ENCODE measurements at places on chromosomes 12 and 14.

DNA sequence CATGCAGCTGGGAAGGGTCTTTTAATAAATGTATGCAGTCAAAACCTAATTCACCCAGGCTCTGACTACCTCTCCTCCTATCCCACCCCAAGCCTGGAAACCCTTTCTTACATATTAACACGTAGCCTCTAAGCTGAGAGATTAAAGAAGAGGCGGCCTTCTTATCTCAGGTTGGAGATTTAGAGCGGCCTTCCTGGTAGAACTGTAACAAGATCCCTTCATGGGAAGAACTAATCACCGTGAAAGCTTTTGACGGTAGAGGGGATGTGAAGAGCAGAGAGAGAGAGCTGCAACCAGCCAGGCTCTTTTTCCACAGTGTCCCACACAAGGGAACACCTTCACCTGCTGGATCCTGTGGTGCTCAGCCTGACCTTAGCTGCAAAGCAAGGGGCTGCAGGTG, 367.4 kb downstream of the MED13L start:
- no peak for DNase-seq

DNA sequence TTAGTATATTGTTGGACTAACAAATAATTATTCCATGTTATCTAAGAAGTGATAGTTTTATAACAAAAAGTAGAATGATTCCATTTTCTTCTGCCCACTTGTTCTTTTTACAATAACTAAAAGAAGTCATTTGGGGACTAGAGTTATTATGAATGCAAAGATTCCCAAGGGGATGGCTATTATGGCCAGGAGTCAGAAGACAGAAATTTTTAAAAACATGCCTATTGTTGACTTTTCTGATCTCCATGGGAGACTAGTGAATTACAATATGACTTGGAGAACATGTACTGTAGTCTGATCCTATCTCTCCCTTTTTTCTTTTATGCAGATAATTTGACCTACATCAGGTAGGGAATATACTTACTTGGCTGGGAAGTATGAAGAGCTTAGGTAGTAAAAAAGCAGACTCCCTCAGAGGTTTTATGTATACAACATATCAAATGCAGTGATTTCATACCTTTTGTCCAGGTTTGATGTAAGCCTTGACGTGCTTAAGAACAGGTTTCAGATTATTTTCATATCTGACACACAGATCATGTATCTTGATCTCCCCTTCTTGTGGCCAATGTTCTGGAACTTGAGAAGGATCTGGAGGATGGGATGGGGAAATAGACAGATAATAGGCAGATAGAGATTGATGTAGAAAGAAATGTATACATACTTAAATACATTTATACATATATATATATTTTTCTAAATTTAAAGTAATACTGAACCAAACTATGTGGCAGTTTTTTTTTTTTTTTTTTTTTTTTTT, 41.0 kb upstream of the KCNJ8 start:
- no peak for DNase-seq

DNA sequence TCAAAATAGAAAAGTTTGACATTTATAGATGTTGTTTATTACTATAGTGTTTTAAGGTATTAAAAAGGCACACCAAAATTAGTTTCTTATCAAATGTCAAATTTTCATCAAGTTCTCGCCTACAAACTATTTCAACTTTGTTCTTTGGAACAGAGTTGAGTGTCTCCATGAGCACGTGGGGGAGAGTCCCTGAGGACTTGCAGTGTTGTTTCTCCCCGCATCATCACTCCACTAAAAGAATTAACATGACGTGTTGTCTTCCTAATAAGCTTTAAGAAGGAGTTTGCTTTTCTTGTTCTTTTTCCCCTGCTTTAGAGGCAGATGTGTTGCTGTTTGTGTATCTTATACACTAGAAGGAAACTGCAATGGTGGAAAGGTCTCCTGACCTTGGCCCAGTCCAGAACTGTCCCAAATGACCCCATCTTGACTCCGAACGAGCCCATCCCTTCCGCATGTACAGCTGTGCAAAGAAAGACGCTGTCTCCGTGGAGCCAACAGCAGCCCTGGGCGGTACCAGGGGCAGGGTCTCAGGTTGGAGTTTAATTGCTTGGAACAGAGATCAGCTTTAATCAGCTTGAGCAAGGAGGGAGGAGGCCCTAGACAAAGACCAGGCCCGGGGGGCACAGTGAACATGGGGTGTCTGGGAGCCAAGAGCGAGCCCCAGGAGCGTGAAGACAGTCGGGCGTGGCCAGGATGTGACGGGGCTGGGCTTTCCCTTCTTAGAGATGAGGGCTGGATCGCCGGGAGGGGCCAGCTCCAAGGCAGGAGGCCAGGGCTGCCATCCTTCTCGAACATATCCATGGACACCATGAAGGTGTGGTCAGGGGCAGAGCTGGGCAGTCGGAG, 215.4 kb upstream of the RTL1 start:
- no peak for DNase-seq

GRCh38 chr12:105843561-105843960, 295.2 kb downstream of the NUAK1 start:
- no peak for DNase-seq

DNA sequence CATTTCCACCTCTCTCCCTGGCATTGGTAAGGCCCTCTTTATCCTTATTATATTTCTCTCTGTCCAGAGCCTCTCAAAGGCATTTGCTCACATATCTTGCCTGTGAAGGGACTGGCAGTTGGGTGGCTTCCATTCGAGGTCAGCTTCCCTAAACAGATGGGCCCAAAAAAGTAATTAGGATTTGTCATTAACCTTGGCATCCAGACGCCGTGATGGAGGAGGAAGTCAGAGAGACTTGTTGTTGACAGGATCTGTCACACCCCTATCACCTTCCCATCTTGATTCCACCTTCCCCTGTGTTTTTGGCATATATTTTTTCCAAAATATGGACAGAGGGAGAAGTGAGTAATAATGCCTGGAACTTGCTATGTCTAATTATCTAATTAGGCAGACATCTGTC, 54.0 kb upstream of the OAS1 start:
- DNase-seq = no peak

DNA sequence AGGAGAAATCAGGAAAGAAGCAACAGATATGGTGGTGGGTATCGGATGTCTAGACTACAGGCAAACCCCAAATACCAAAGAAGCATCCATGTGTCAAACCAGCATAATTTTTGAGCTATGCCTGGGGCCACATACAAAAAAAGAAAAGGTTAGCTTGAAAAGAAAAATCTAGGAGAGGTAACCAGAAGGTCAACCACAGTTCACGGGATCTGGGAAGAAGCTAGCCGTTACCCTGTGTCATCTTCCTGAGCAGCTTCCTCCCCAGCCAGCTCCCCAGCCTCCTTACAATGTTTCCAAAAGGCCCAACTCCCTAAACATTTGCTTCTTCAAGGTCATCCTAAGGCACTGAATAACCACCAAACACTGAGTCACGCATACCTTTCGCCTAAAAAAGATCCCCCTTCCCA, 3.1 kb downstream of the SINHCAF start:
- no peak for DNase-seq
